ENCODE measurements at places on chromosomes 7 and 10. TPM values are rescaled to one million over a fixed set of nuclear protein-coding genes. Genes with fewer than 3 reads are reported as not detected.
A peak's percentile ranks its signal among the peaks of the same experiment; 100 is the strongest.

DNA sequence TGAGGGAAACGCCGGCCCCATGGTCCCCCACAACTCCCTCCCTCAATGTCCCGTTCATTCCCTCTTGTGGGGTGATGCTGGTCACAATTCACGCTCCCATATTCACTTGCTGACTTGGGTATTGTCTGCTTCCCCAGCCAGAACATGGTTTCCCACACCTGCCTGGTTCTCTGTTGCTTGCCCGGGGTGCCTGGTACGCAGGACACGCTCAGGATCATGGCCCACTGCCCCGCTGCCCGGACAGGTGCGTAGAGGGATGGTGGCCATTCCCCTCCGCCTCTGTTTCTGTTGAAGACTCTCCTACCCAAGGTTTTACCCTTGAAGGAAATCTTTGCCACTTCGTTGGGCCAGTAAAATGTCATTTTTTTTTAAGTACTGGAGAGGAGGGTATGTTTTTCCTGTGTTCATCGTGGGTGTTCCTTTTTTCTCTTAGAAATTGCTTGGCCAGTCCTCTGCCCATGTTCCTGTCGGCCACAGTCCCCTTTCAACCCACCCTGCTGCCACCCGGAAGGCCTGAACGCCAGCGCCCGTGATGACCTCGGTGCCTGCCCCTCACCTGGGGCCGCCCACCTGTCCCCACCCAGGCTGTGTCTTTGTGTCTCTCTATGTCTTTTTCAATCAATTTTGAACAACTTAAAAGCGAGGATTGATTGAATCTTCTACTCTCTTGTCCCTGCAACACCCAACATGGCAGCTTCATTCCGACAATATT is 38.2 kb downstream of the FOXL3 start:
- no peaks in the 10 kb centered on the region for H3K4me1 ChIP-seq
- H3K36me3 ChIP-seq, result no peaks in the 10 kb centered on the region
- peaks cover 23% of the 10 kb centered on the region for H3K27me3 ChIP-seq
- no peak overlapping the region for H3K27ac ChIP-seq
- no peak overlapping the region for H3K4me3 ChIP-seq

DNA sequence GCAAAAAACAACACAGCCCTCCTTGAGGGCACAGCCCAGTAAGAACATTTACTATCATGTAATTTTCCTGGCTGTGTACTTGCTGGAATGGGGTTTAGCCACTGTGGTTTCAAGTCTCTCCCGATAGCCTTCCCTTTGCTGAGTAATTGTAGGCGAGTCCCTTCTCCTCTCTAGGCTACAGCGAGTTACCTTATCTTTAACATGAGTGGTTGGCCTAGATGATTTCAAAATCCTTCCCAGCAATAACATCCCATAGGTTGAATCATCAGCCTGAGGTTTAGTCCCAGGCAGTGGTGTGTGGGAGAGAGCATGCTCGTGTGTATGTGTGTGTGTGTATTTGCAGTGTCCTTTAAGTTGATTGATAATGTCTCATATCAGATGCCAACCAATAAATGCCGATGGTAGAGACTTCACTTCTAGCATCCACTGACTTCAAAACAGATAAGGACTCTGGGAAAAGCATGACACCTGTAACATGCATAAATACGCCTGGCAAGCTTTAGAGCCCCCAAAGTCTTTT is 142.9 kb upstream of the ZMIZ1 start:
- peak; percentile 94 for DNase-seq
- H3K36me3 ChIP-seq, result no peaks in the 10 kb centered on the region
- peaks cover 19% of the 10 kb centered on the region for H3K4me1 ChIP-seq
- no peak overlapping the region for H3K4me3 ChIP-seq
- H3K27me3 ChIP-seq, result no peaks in the 10 kb centered on the region
- peak overlapping the region; percentile 42 for H3K27ac ChIP-seq

- peaks cover 6% of the 10 kb centered on the region for H3K36me3 ChIP-seq
- peak overlapping the region; percentile 57 for H3K27ac ChIP-seq
- peak; percentile 80 for DNase-seq
- peaks cover 21% of the 10 kb centered on the region for H3K4me1 ChIP-seq
These were observed 89.0 kb downstream of the JMJD1C start for GRCh38 chr10:63376560-63377304.

- H3K4me1 ChIP-seq, result no peaks in the 10 kb centered on the region
- no peak for DNase-seq
- H3K27me3 ChIP-seq, result peaks cover 62% of the 10 kb centered on the region
- H3K27ac ChIP-seq, result no peak overlapping the region
- H3K4me3 ChIP-seq, result no peak overlapping the region
- no peaks in the 10 kb centered on the region for H3K36me3 ChIP-seq
These were observed 147.4 kb upstream of the PRSS58 start for GRCh38 chr7:142405122-142405765.

The TBXAS1 gene
- 4.4 TPM for total RNA-seq

The ANXA8 gene
- 103 TPM for total RNA-seq

The SPDYE2B gene
- total RNA-seq, result not detected

The CCDC136 gene
- 3.5 TPM for total RNA-seq
